ENCODE measurements at places on chromosomes 2 and 18.
A peak's percentile ranks its signal among the peaks of the same experiment; 100 is the strongest.

- no peak for DNase-seq
Observed at GRCh38 chr18:7657050-7657449, 89.9 kb downstream of the PTPRM start.

DNA sequence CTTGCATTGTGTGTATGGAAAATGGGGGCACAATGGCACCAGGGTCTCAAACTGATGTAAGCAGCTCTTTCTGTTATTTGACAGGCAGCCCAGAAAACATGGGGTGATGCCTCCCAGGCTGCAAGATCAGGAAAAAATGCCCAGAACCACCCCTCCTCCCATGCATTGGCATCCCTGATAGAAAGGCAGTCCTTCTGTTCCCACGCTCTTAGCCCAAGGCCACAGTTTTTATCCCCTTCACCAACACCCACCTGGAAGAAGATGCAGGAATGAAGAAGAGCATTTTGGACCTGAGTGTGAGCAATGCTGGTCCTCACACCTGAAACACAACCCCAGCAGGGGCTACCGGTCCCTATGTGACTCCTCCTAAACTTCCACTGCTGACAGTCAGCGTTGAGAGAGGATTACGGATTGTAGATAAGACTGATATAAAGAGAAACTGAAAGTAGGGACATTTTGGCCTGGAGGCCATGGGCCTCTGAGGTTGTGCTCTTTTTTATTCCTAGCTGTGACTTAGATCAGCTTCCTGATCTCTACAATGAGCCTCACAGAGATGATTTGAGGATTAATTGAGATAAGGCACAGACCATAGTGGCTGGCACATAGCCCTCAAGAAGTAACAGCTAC is 386.0 kb upstream of the ATP5MC3 start:
- no peak for DNase-seq

DNA sequence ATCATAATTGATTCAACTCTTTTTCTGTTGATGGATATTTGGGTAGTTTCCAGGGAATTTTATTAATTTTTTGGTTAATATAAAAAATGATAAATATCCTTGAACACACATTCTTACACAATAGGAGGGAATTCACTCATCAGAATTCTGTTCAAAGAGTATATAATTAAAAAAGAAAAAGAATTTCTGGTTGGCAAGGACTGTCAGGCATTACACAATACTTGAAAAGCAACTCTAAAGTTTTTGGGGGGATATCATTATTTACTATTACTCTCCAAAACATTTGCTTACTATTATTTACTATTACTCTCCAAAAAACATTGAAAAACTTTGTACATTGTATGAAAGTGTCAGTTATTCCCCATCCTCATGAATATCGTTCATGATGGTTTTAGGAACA is 38.0 kb downstream of the G6PC2 start:
- no peak for DNase-seq

- no peak for DNase-seq
Observed at GRCh38 chr18:76657911-76658470, 162.9 kb upstream of the ZNF516 start.

- no peak for DNase-seq
Observed at GRCh38 chr18:79379931-79380815, 15.6 kb upstream of the NFATC1 start.

DNA sequence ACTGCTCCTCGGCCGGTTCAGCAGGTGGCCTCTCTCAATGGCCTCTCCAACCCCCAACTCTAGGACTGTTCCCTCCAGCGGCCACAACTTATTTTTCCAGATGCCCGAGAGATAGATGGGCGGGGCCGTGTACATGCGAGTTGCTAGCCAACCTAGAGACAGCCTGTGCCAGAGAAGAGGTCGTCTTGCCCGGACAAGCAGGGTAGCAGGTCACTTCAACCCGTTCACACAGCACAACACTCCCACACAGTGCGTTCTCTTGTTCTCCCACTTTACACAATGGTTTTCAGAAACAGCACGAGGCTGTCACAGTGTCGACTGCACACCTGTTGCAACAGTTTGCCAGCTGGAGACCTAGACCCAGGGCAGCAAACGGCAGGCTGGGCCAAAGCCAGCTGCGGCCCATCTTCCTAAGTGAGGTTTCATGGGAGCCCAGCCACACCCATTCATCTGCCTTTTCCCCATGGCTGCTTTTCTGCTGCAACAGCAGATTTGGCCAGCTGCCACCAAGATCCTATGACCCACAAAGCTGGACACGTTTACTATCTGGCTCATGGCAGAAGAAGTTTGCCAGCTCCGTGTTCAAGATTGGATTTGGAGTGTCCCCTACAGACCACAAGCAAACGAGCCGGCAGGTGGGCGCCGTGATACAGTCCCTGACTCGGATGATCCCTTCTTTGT is 7.3 kb upstream of the PRLH start:
- peak; percentile 12 for DNase-seq

DNA sequence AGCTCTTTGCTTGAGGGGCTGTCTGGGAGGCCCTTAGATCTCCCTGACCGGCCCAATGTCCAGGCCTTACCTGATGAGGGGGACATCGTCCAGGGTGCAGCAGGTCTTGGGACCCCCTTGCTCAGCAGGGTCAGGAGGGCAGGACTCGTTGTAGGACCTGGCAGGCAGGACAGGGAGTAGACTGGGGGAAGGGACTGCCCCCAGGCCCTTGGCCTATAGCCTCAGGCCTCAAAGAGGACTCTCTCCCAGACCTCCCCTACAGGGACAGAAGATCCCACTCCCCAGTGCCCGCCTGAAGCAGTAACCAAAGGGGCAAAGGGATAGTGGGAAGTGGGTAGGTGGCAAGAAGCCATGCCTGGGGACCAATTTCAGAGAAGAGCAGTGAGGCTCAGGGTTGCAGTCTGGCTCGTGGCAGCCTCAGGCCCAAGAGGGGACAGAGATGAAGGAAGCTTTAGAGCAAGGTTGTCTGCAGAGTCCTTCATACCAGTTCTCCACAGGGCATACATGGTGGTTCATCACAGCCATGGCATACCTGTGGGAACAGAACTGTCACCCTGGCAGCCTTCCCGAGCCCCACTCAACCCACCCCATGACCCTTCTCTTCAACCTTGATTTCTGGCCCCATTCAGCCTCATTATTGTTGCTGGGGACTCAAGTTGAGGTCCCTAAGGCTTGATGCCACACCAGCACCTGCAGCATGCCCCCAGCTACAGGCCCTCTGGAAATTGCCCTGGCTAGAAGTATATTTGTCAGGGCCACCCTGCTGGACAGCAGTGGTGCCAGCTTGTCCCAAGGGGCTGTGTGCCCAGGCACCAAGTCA is 1.3 kb downstream of the TMEM150A start:
- no peak for DNase-seq

GRCh38 chr2:10329880-10330699 is 27.4 kb downstream of the HPCAL1 start:
- DNase-seq: no peak

GRCh38 chr2:217897091-217897715 is 105.6 kb downstream of the TNS1 start:
- DNase-seq: no peak

GRCh38 chr2:8229546-8229986 is 452.3 kb upstream of the ID2 start:
- DNase-seq: peak; percentile 63

DNA sequence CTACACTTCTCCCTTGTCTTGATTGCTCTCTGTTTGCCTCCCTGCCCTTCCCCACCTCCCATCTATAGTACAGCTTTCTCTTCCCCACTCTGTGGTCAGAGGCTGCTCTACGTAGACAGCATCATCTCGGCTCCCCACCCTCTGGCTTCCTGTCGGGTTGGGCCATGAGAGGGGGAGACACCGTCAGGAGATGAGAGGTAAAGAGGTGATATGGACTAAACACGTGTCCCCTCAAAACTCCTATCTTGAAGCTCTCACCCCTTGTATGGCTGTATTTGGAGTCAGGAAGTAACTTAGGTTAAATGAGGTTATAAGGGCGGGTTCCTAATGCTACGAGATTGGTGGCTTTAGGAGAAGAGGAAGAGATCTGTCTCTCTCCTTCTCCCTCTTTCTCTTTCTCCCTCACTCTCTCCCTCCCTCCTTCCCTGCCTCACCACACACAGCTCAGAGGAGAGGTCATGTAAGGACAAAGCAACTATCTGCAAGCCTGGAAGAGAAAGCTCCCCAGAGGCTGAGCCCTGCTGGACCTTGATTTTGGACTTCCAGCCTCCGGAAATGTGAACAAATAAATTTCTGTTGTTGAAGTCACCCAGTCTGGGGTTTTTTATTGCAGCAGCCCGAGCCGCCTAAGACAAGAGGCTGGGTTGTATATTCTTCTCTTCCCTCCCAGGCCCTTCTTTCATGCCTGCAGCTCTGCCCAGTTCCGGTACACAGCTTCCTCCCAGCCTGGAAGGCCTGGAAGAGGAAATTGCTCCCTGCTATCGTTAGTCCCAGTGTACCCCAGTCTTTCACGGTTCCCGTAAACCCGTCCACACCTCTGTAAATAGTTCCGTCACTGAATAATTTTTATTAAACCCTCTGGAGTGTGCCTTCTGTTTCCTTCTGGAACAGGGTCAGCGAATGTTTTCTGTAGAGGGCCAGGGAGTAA is 138.0 kb downstream of the AKAIN1 start:
- peak; percentile 18 for DNase-seq

- no peak for DNase-seq
Observed at GRCh38 chr2:214489702-214490101, 78.8 kb downstream of the VWC2L start.

DNA sequence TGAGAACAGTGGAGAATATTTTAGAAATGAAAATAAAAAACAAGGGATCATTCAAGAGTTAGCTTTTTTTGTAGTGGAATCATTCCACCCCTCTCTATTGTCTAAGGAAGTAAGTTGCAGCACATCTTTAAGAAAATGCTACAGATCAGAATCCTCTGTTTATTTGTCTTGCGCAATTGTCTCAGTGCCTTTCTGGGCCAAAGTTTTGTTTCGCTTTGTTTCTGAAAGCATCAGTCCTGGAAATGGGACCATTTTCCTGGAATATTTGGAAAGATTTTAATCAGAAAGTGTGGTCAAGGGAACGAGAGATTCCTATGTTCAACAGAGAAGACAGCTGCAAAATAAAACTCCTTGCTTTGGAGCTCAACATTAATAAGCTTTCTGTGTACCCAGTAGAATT is 74.0 kb downstream of the NRXN1 start:
- DNase-seq: no peak

DNA sequence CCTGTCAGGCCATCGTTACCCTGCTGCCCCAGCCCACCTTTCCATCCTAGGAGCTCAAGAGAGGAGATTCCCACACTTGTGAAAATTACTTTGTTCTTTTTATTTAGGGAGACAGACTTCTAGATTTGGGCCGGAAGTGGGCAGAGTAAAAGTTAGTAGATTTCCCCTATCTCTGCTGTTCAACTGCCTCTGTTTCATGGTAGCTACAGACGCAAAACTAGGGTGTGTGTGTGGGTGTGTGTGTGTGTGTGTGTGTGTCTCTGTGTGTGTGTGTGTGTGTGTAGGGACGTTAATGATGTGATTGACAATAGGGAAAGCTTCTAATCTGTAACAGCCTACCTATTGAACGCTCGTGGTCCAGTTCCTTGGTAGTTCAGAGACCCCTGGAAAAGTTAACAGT is 438 bp downstream of the PSMA8 start:
- DNase-seq: no peak

GRCh38 chr18:34158881-34159690 is 65.6 kb downstream of the NOL4 start:
- no peak for DNase-seq

DNA sequence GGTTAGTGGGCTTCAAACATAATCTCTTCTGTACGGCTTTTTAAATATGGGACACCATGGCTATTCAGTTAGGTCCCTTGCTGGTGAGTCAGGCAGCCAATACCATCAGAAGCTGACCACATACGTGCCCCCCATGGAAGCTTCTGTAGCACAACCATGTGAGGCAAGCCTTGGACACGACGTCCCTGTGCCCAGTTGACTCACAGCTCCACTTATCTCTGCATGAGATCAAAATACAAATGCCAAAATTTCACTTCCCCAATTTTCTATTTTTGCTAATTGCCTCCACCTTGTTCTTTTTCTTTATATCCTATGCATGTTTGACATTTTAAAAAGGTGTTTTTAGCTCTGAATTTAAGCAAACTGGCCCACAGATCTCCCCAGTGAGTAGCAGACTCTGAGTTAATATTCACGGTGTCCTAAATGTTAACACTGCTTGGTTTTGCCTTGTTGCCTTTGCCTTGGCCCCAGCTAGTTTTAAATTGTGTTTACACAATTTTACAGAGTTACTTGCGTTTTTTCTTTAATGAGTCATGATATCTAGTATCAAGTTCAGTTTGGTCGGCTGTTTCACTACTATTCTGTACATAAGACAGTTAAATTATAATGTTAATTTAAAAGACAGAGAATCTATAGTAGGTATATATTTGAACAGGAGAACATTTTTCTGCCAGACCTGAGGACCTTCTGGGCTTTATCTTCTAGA is 77.5 kb downstream of the CDCA7 start:
- DNase-seq: peak; percentile 29

- peak; percentile 95 for DNase-seq
Observed at GRCh38 chr2:105873721-105874120, 129.0 kb downstream of the NCK2 start.

GRCh38 chr2:231425291-231425810 is 29.8 kb downstream of the B3GNT7 start:
- no peak for DNase-seq

- DNase-seq: no peak
Observed at GRCh38 chr2:210541290-210541902, 15.0 kb upstream of the CPS1 start.

- DNase-seq: no peak
Observed at GRCh38 chr2:169964740-169965139, 137.5 kb downstream of the UBR3 start.

DNA sequence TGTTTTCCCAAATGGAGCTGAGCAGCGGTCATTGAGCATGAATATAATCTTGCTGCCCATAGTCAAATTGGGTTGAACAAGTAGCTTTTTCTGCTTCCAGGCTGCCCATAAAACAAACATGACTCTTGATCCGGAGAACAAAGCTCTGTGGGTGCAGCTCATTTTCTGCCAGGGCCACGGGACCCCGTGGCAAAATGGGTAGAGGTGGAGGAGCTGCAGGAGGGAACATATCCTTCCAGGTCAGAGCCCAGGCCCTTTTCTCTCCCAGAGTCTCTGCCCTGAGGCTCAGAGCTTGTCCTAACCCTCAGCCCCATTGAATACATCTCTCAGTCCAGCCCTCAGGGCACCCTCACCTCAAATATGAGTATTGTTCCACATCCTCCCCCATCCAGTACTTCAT is 151.6 kb upstream of the TWIST2 start:
- DNase-seq: no peak

GRCh38 chr18:60987963-60988362 is 345.3 kb upstream of the CDH20 start:
- DNase-seq: no peak

- DNase-seq: no peak
Observed at GRCh38 chr18:23560186-23560585, 26.1 kb downstream of the NPC1 start.

DNA sequence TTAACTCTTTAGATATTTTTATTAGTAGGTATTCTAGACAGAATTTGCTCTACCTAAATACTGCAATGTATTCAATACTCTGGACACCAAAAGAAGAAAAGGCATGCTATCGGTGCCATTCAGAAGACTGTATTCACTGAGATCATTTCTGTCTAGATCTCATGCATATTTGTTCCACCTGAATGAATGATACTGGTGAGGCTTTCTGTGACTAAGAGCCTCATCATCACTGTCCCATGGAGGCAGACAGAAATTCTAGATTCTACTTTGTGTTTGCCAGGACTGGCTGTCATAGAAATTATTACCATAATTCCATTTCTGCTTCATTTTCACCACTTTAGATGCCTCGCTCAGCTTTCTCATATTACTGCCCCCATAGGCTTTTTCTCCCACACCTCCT is 340.7 kb downstream of the MBD2 start:
- no peak for DNase-seq

- peak; percentile 88 for DNase-seq
Observed at GRCh38 chr2:101509499-101510284, 34.8 kb upstream of the RFX8 start.

- peak; percentile 98 for DNase-seq
Observed at GRCh38 chr2:173997269-173997668, 32.1 kb upstream of the SP3 start.

Measured in inflammatory macrophage (primary cell).